ENCODE measurements at places on chromosomes 7 and 10. TPM values are rescaled to one million over a fixed set of nuclear protein-coding genes. Genes with fewer than 3 reads are reported as not detected.

DNA sequence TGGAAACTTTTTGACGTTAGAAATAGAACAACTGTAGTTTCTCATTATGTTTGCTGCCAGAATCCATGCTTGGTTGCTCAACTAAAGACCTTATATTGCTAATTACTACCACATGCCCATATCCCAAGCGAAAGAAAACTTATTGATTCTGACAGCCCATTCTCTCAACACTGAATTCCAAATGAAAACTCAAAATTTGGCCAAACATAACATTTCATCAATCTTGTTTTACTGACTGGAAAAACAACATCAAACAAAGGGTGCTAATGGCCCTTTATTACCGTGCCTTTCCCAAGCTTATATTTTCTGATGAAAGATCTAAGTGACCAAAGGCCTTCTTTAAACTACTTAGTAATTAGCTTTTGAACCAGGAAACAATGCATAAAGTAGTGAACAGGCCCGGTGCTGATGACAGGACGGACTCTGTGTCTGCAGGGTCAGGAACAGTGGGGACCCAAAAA lies 531.8 kb downstream of the KCNMA1 start:
- no peaks in the 10 kb centered on the region for H3K36me3 ChIP-seq
- no peaks in the 10 kb centered on the region for H3K27me3 ChIP-seq
- no peaks in the 10 kb centered on the region for H3K4me1 ChIP-seq
- no peak overlapping the region for H3K27ac ChIP-seq
- DNase-seq, result no peak
- H3K4me3 ChIP-seq, result no peak overlapping the region

GRCh38 chr7:136136906-136137454 lies 159.8 kb upstream of the MTPN start:
- no peaks in the 10 kb centered on the region for H3K36me3 ChIP-seq
- H3K4me3 ChIP-seq, result no peak overlapping the region
- H3K27me3 ChIP-seq, result no peaks in the 10 kb centered on the region
- peaks cover 4% of the 10 kb centered on the region for H3K4me1 ChIP-seq
- DNase-seq, result no peak
- H3K27ac ChIP-seq, result no peak overlapping the region

GRCh38 chr10:31742255-31742654 lies 186.4 kb downstream of the ARHGAP12 start:
- no peaks in the 10 kb centered on the region for H3K27me3 ChIP-seq

DNA sequence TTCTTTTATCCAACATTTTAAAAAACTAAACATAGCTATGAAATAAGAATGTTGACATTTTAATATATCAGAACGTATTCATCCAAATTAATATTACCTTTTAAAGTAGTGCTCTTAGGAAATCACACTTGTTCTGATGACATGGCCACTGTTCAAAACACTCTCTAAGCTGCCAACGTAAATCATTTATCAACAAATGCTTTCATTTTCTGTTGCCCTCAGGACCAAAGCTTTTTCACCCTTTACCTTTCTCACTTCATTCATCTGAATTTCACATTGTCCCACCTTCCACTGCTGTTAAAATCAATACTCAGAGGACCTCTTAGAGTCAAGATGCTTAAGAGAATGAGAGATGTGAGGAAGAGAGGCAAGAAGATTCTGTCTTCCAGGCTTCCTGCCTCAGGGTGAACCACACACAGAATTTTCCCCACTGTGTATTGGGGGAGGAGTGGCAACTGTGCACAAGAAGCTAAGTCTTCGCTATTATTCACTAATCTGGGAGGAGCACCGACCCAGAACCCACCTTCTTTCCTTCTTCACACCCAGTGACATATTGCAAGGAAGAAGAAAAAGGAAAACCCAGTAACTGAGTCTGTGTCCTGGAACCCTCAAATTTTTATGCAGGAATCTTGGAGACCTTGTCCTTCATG lies 21.0 kb downstream of the HIBADH start:
- no peak overlapping the region for H3K27ac ChIP-seq
- peaks cover 19% of the 10 kb centered on the region for H3K4me1 ChIP-seq
- H3K4me3 ChIP-seq, result no peak overlapping the region
- DNase-seq, result no peak
- no peaks in the 10 kb centered on the region for H3K27me3 ChIP-seq

DNA sequence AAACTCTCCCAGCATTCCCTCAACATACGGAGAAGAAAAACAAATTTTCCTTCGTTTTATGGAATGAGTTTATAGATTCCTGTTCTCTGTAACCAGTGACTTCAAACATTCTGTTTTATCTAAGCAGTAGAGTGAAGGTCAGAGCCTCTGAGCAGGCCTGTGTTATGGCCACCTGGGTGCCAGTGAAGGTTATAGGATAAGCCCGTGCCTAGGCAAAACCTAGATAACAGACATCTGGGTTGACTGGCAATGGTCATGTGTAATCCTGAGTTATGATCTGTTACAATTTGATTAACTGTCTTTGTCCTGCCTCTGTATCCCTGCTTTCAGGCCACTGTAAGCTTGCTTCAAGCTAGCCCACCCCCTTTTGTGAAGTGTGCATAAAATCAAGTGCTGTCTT lies 8.3 kb downstream of the LSM5 start:
- no peak for DNase-seq
- no peak overlapping the region for H3K4me3 ChIP-seq
- H3K27ac ChIP-seq, result no peak overlapping the region
- H3K4me1 ChIP-seq, result no peaks in the 10 kb centered on the region
- no peaks in the 10 kb centered on the region for H3K27me3 ChIP-seq

GRCh38 chr7:22879280-22879679 lies 56.6 kb upstream of the TOMM7 start:
- no peak overlapping the region for H3K27ac ChIP-seq
- DNase-seq, result no peak

DNA sequence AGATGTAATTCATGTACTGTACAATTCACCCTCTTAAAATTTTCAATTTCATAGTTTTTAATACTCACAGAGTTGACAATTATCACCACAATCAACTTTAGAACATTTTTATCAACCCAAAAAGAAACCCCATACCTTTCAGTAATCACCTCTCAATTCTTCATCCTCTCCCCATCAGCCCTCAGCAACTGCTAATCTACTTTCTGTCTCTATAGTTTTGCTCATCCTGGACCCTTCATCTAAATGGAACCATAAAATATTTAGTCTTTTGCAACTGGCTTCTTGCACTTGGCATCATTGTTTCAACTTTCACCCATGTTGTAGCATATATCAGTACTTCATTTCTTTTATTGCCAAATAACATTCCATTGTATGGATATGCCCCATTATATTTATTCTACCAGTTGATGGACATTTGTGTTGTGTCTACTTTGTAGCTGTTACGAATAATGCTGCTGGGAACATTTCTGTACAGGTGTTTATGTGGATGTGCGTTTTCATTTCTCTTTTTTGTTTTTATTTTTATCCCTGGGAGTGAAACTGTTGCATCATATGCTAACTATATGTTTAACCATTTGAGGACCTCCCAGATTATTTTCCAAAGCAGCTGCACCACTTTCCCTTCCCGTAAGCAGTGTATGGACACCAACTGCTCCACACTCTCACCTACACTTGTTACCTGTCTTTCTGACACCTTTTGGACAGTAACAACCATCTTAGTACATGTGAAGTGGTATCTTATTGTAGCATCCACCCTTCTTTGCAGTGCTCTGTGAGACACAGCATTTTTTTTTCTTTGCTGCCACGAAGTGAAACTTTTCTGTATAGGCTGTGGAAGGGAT lies 65.4 kb upstream of the APBB1IP start:
- H3K4me1 ChIP-seq, result no peaks in the 10 kb centered on the region
- no peak overlapping the region for H3K27ac ChIP-seq

DNA sequence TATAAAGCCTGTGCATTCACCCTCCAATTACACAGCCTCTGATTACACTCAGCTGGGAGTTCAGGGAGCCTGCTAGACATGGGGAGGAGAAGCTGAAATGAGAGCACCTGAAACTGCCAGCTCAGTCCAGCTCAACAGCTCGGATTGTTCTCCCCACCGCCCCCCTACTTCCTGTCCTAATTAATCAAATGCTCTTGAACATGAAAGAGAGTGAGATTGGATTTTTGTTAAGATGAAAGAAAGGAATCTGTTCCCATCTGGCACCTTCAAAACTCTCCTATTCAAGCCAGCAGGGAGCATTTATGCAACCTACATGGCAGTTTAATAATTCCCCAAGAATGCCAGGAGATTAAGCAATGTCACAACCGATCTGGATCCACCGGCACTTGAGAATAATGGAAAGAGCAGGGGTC lies 98.0 kb downstream of the NPSR1 start:
- H3K4me1 ChIP-seq, result no peaks in the 10 kb centered on the region
- H3K36me3 ChIP-seq, result no peaks in the 10 kb centered on the region
- no peak overlapping the region for H3K4me3 ChIP-seq
- no peak overlapping the region for H3K27ac ChIP-seq

DNA sequence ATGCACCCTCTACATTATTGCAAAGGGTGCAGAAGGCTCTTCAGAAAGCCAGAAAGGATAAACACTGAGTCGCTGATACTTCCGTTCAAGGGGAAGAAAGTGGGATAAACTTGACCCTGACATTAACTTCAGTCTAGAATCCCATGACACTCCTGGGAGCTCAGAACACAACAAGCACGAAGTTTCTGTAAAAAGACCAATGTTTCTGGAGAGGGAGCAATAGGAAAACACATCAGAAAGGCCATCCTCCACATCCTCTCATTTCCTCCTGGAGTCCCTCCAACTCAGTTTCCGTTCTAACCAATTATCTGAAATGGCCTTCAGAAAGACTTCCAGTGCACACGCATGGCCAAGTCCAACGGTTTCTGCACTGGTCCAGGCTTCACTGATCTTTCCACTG lies 113.5 kb downstream of the SORBS1 start:
- H3K36me3 ChIP-seq, result no peaks in the 10 kb centered on the region
- peaks cover 13% of the 10 kb centered on the region for H3K27me3 ChIP-seq
- H3K27ac ChIP-seq, result no peak overlapping the region
- no peak overlapping the region for H3K4me3 ChIP-seq
- DNase-seq, result no peak

- H3K27me3 ChIP-seq, result peaks cover 2% of the 10 kb centered on the region
- H3K27ac ChIP-seq, result no peak overlapping the region
- H3K4me1 ChIP-seq, result peaks cover 29% of the 10 kb centered on the region
- DNase-seq, result no peak
These were observed 4.1 kb upstream of the BMPR1A start for GRCh38 chr10:86752311-86752710.

GRCh38 chr7:31079824-31080511 lies 27.9 kb downstream of the ADCYAP1R1 start:
- H3K36me3 ChIP-seq, result no peaks in the 10 kb centered on the region
- H3K27ac ChIP-seq, result no peak overlapping the region
- no peaks in the 10 kb centered on the region for H3K4me1 ChIP-seq
- peaks cover 10% of the 10 kb centered on the region for H3K27me3 ChIP-seq
- no peak for DNase-seq

- peaks cover 29% of the 10 kb centered on the region for H3K36me3 ChIP-seq
- no peak overlapping the region for H3K27ac ChIP-seq
- no peaks in the 10 kb centered on the region for H3K4me1 ChIP-seq
- no peak overlapping the region for H3K4me3 ChIP-seq
These were observed 54.3 kb downstream of the ZNF438 start for GRCh38 chr10:30977385-30977784.

DNA sequence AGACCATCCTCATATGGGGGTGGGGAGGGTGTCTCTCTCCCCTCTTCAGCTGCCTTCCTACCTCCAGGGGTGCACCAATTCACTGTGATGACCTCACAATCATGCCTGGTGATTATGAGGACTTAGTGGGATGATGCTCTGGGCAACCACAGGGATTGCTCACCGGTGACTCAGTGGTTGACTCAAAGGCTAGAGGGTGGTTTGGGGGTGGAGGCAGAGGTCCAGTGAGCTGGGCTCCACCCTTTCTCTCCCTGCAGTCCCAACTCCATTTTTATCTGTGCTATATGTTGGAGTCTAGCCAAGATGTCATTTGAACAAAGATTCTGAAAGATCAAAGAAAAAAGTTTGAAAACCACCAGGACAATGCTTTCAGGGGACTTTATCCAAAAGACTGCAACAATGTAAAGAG lies 286.9 kb downstream of the KCNMA1 start:
- no peak overlapping the region for H3K27ac ChIP-seq
- DNase-seq, result no peak
- H3K4me1 ChIP-seq, result no peaks in the 10 kb centered on the region
- H3K36me3 ChIP-seq, result no peaks in the 10 kb centered on the region
- H3K27me3 ChIP-seq, result no peaks in the 10 kb centered on the region

- peaks cover 1% of the 10 kb centered on the region for H3K4me1 ChIP-seq
- no peak overlapping the region for H3K4me3 ChIP-seq
- peaks cover 9% of the 10 kb centered on the region for H3K36me3 ChIP-seq
- H3K27ac ChIP-seq, result no peak overlapping the region
- no peak for DNase-seq
These were observed 19.0 kb downstream of the RPA3 start for GRCh38 chr7:7699380-7699779.

DNA sequence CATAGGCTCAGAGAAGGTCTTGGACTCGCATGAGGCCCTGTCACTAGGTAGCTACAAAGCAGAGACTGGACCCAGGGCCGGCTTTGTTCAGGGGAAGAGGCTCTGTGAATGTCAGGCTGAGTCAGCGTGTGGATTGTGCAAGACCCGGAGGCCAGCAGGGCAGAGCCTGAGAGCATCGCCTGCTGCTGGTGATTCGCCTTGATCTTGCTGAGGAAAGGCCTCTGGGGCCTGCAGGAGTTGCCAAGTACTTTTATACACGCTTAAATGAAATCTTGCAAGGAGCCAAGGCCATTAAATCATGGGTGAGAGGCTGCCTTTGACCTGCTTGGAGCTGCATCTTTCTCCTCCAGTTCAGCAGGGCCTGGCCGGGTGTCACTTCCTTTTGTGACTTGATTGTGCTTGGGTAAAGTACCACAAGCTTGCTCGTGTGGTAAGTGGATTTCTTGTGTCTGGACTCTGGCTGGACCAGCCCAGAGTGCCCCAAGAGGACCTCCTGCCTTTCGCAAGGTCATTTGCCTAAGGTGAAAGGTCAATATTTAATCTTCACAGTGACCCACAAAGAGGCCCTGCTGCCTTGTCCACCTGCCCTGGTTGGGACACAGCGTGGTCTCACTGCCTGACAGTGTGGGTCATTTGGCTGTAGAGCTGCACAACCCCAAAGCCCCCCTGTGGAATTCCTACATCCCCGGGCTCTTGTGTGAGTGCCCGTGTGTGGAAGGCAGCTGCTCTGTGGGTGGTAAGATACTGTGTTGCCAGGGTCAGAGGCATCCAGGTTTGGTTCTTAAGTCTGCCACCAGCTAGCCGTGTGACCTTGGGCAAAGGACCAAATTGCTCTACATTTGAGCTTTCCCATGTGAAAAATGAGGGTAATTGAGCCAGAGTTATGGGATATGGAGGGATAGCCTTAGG lies 38.6 kb upstream of the SH2D4B start:
- H3K27ac ChIP-seq, result peak overlapping the region; percentile 92
- H3K27me3 ChIP-seq, result no peaks in the 10 kb centered on the region
- H3K4me3 ChIP-seq, result peak overlapping the region; percentile 52
- peaks cover 74% of the 10 kb centered on the region for H3K36me3 ChIP-seq
- H3K4me1 ChIP-seq, result peaks cover 97% of the 10 kb centered on the region
- peak; percentile 70 for DNase-seq

GRCh38 chr10:129174232-129175014 lies 292.6 kb upstream of the MGMT start:
- DNase-seq, result no peak
- H3K36me3 ChIP-seq, result no peaks in the 10 kb centered on the region
- H3K27me3 ChIP-seq, result peaks cover 3% of the 10 kb centered on the region

GRCh38 chr10:37860494-37861190 lies 3.2 kb upstream of the ZNF248 start:
- H3K36me3 ChIP-seq, result peaks cover 7% of the 10 kb centered on the region
- H3K27me3 ChIP-seq, result no peaks in the 10 kb centered on the region
- no peak overlapping the region for H3K4me3 ChIP-seq
- DNase-seq, result no peak
- peaks cover 27% of the 10 kb centered on the region for H3K4me1 ChIP-seq

The DYNC1I1 gene
- not detected for total RNA-seq

The ANXA8L1 gene
- 1.2 TPM for total RNA-seq

The PYROXD2 gene
- 18.7 TPM for total RNA-seq

The GJD4 gene
- not detected for total RNA-seq

The CTAGE15 gene
- not detected for total RNA-seq

Measured in activated CD4-positive, alpha-beta memory T cell treated with anti-CD3 and anti-CD28 coated beads, Interleukin-2, amount 10 ng/mL, durations not matched to agents 7 days and 5 days (primary cell).